ENCODE measurements at places on chromosomes 3 and 15. TPM values are rescaled to one million over a fixed set of nuclear protein-coding genes. Genes with fewer than 3 reads are reported as not detected.

Gene P2RY14
- total RNA-seq, result not detected

Gene B3GNT5
- total RNA-seq, result 27.6 TPM

Gene CCR2
- total RNA-seq, result not detected

Gene CCR3
- total RNA-seq, result not detected

Gene ACTC1
- not detected for total RNA-seq

Gene GPR176
- total RNA-seq, result 55.9 TPM

Gene QTRT2
- 30.1 TPM for total RNA-seq

Gene UROC1
- not detected for total RNA-seq

Gene PTPN23
- total RNA-seq, result 31.1 TPM

Gene NDN
- 75.0 TPM for total RNA-seq

Gene CCR8
- total RNA-seq, result not detected

Gene HEG1
- total RNA-seq, result 16.8 TPM

Gene ATP13A5
- total RNA-seq, result not detected

Gene STRIT1
- total RNA-seq, result not detected

Gene OPA1
- total RNA-seq, result 51.1 TPM

Gene ITIH1
- not detected for total RNA-seq

Gene SELENOT
- 109 TPM for total RNA-seq

Gene PRTG
- total RNA-seq, result 7.9 TPM

Gene FBXO40
- under 0.01 TPM for total RNA-seq

Gene TMCO5A
- total RNA-seq, result not detected

Gene DCP1A
- total RNA-seq, result 21.0 TPM

Gene SLC26A6
- 54.2 TPM for total RNA-seq

Gene EAF2
- total RNA-seq, result 1.5 TPM

Gene PLSCR2
- total RNA-seq, result 0.62 TPM

Gene C3orf49
- not detected for total RNA-seq

Gene ISLR2
- 1.2 TPM for total RNA-seq

Gene KLF15
- total RNA-seq, result 0.67 TPM

Gene DUSP7
- total RNA-seq, result 27.7 TPM

Gene EFHB
- total RNA-seq, result 0.33 TPM

Gene CSTA
- not detected for total RNA-seq

Gene SLC28A1
- 0.17 TPM for total RNA-seq

Gene MED12L
- total RNA-seq, result 1.3 TPM

Gene CHRM5
- not detected for total RNA-seq

Gene IL17RB
- total RNA-seq, result 0.27 TPM

Gene FILIP1L
- 14.9 TPM for total RNA-seq

Gene SAXO2
- total RNA-seq, result 0.79 TPM

Gene TUSC7
- not detected for total RNA-seq

Gene C2CD4A
- total RNA-seq, result 0.75 TPM

Gene PLSCR5
- not detected for total RNA-seq

Gene LXN
- total RNA-seq, result 4.9 TPM

Gene RGMA
- 1.0 TPM for total RNA-seq

Gene IMPG2
- 0.07 TPM for total RNA-seq

Gene SERINC4
- 0.46 TPM for total RNA-seq

Gene HAUS2
- 31.1 TPM for total RNA-seq

Gene KNG1
- not detected for total RNA-seq

Gene NPAP1
- total RNA-seq, result not detected

Gene GALNT15
- total RNA-seq, result not detected

Gene PRR20G
- not detected for total RNA-seq

Gene ZBTB20
- 32.5 TPM for total RNA-seq

Gene ZDHHC23
- total RNA-seq, result 4.7 TPM

Gene CDCP1
- total RNA-seq, result 82.0 TPM

Gene ZPLD1
- total RNA-seq, result 0.41 TPM

Gene B3GALNT1
- total RNA-seq, result 29.0 TPM

Gene TFG
- 127 TPM for total RNA-seq

Gene INKA1
- total RNA-seq, result not detected

Gene KCNAB1
- total RNA-seq, result not detected

Gene ROBO2
- total RNA-seq, result 1.4 TPM

Gene BNC1
- total RNA-seq, result 25.4 TPM

Measured in kidney epithelial cell (primary cell).